ENCODE measurements at places on chromosomes 2 and 18. TPM values are rescaled to one million over a fixed set of nuclear protein-coding genes. Genes with fewer than 3 reads are reported as not detected.

- DNase-seq = no peak
Measured at GRCh38 chr2:9967053-9967775, 15.7 kb downstream of the GRHL1 start.

GRCh38 chr2:68464651-68465050, 2.4 kb downstream of the FBXO48 start:
- no peak for DNase-seq

NDC80 gene
- polyA plus RNA-seq = 2.1 TPM

GRCh38 chr2:179239195-179239594, 25.4 kb downstream of the SESTD1 start:
- peak; percentile 55 for DNase-seq

REG3A gene
- 73.4 TPM for polyA plus RNA-seq

- DNase-seq = peak; percentile 2
Measured at GRCh38 chr18:48826271-48826670, 124.5 kb downstream of the SMAD7 start.

NIF3L1 gene
- 19.2 TPM for polyA plus RNA-seq

DNA sequence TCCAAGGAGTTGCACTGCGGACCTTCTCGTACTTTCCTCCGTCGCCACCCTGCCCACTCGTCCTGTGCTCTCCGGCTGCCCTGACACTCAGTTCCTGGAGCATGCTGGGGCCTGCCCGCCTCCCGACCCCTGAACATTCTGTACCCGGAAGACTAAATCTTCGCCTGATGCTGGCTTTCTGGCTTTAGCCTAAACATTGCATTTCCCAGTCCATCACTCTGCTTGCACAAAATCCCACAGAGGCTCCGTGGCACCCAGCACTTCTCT, 550 bp upstream of the SFXN5 start:
- peak; percentile 40 for DNase-seq

GRCh38 chr2:124542932-124543640, 518.0 kb downstream of the CNTNAP5 start:
- DNase-seq = no peak

DNA sequence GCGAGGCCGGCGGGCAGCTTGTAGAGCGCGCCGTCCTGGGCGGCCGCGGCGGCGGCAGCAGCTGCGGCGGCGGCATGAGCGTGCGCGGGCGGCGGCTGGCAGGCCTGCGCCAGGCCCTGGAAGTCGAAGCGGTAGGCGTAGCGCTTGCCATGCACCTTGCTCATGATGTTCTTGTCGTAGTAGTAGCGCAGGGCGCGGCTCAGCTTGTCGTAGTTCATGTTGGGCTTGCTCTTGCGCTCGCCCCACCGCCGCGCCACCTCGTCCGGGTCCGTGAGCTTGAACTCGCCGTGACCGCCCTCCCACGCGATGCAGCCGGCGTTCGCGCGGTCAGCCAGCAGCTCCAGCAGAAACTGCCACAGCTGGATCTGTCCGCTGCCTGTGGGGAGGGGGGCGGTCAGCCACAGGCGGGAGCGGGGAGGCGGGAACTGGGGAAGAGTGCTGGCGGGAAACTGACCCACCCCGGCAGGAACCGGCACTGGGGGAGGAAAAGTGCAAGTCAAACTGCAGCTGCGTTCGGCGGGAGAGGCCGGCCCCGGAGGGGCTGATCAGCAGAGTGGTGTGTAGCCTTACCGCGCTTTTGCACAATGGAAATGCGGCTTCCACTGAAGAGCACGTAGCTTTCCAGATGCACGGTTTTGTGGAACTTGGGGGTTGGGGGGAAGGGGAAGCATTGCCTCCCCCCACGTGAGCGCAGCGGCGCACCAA, 3.0 kb downstream of the FEV start:
- peak; percentile 80 for DNase-seq

NGEF gene
- polyA plus RNA-seq = 2.6 TPM

- no peak for DNase-seq
Measured at GRCh38 chr2:63013438-63013837, 37.2 kb upstream of the OTX1 start.

PTPRN gene
- 1.5 TPM for polyA plus RNA-seq

DNA sequence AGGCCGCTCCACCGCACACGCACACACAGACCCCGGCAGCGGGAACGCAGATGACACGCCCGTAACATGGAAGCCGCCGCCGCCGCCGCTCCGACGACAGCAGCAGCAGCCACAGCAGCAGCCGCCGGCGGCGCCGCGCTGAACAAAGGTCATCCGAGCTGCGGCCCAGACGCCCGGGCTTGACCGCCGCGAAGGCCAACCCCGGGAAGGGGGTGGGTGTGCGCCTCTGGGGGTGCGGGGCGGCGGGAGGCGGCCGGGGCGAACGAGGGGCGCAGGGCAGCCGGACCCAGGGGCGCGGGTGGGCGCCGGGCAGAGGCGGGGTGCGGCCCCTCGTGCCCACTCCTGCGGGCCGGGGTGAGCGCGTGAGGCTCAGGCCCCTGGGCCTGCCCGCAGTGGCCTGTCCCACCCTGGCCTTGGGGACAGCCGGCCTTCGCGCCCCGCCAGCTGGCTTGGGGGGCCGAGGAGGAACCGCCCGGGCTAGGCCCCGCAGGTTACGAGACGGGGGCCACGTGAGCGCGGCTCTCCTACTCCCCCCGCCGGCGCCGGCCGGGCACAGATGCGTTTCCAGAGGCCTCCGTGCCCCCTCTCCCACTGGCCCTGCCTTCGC, 1.0 kb upstream of the ZNF532 start:
- DNase-seq = peak; percentile 55

REG1B gene
- 52.9 TPM for polyA plus RNA-seq

CASP8 gene
- 8.6 TPM for polyA plus RNA-seq

- DNase-seq = no peak
Measured at GRCh38 chr18:28457784-28458183, 280.9 kb upstream of the CDH2 start.

GRCh38 chr18:63207835-63208234, 111.7 kb downstream of the BCL2 start:
- no peak for DNase-seq

DNA sequence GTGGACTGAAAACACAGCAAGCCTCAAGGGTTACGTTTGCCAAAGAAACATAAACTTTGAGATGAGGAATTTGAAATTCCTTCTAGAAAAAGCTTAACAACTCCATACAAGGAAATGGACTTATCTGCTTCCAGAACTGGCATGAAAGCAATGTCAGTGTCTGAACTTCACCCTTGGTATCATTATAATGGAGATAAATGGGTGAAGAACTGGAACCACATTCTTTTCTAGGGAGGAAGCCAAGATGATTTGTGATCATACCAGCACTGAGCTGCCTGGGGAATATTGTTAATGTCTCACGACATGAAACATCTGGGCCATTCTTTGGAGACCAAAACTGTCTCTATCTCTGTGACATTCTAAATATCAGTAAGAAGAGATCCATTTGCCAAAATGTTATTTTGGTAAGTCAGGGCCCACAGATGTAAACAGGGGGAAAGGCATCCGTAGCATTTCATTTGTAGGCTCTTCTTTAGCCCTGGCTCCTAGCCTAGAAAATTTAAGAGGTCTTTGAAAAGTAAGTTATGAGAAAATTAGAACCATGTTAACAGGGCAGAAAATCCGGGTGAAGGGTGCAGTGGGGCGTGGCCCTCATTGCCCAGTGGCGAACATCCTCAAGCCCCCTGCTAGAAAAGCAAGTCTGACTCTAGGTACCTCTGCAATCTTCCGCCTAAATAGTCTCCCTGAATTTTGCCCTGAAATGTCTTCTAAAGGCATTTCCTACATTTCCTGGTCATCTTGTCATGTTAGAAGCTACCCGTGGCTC, 295.3 kb upstream of the EPAS1 start:
- DNase-seq = peak; percentile 63

IL18RAP gene
- polyA plus RNA-seq = 0.50 TPM

GRCh38 chr2:41142478-41142877, 690.6 kb upstream of the SLC8A1 start:
- DNase-seq = no peak

DNA sequence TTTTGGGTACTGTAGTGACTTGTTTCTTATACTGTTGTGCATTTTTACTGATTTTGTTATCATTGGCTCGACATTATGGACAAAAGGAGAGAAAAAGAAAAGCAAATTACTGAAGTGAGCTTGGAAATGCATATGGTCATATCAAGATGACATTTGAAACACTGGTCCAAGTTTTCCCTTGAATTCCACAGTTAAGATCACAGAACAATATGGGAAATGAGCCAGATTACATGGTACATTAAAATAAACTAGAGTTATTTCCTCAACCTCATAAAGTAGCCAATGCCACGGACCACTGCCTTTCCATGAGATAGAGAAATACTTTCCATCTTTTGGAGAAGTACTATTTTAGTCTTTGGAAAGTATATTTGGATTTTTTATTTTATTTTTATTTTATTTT, 62.0 kb upstream of the SGPP2 start:
- DNase-seq = no peak

KIF5C gene
- polyA plus RNA-seq = 2.4 TPM

- peak; percentile 88 for DNase-seq
Measured at GRCh38 chr2:58571181-58571852, 330.2 kb upstream of the FANCL start.

GPC1 gene
- polyA plus RNA-seq = 14.0 TPM

DNA sequence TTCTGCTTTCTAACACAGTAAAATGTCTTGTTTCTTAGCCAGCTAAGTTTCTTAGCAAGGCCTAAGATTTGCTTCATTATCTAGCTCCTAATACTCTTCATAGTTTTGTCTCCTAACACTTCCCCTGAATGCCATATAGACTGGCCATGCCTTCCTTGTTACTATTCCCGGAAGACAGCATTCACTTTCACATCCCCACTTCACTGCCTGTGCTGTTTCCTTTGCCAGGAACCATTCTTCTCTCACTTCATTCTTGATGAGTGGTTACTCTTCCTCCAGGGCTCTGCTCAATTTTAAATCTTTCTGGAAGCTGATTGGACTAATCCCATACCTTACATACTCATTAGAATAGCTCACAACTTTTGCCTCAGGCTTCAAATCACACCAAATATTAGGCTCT, 1510.2 kb upstream of the DDX18 start:
- DNase-seq = no peak

COL5A2 gene
- polyA plus RNA-seq = 13.1 TPM

- DNase-seq = no peak
Measured at GRCh38 chr2:238817382-238817781, 30.5 kb upstream of the TWIST2 start.

DYSF gene
- polyA plus RNA-seq = 2.1 TPM

DNA sequence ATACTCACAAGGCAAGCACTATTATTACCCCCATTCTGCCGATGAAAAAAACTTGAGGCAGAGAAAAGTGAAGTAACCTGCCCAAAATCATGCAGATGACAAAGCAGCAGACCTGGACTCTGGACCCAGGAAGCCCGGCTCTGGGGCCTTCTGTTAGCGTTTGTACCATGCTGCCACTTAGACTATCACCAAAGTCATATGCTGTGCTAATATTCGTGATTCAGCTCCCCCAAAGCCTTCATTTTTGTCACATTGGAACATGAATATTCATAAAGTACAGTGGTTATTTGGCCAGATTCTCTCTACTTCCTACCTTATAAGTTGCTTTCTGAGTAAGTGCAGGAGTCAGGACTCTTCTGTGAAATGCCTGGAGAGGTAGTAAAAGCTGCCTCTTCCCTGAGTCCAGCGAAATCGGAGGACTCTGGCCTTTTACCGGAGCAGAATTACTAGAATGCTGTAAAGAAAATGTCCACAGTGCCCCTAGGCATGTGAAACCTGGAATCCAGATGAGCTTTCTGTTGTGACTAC, 86.7 kb downstream of the FTCDNL1 start:
- DNase-seq = no peak

GALNT3 gene
- polyA plus RNA-seq = 24.2 TPM

UBXN4 gene
- 39.9 TPM for polyA plus RNA-seq

GRCh38 chr2:72991980-72992733, 74.8 kb downstream of the EMX1 start:
- peak; percentile 11 for DNase-seq

DNA sequence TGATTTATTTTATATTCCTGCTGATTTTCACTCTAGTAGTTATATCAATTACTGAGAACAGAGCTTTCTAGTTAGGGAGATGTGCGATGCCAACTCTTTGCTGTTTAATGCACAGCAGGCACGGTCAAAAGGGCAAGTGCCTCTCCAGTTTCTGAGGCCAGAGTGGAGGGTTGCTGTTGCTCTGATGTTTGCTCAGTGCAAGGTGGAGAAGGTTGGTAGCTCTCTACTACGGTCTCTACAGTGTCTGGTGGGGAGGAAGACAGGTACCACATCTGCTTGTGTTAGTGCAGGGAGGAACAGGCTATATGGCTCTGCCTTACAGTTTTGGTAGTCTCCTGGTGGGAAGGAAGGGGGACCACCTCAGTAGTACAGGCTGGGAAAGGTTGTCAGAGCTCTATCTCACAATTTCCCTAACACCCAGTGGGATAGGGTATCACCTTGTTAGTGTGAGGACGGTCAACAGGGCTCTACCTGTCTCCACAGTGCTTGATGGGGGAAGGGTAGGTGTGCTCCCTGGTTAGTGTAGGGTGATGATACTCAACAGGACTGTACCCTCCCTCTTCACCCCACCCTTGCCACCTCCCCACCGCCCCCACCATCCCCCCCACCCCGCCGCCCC, 85.9 kb downstream of the FANCL start:
- DNase-seq = no peak

- peak; percentile 49 for DNase-seq
Measured at GRCh38 chr18:56168049-56168781, 470.2 kb downstream of the TXNL1 start.

Measured in stomach (tissue), 19 donors.